Activated CD4-positive, alpha-beta T cell treated with anti-CD3 and anti-CD28 coated beads, Interleukin-2, Interleukin-4, amounts not matched to agents 100 ng/mL and 50 ng/mL, durations not matched to agents 16 hours and 8 hours (primary cell): ENCODE measurements at places on chromosomes 11 and 22.

- DNase-seq = no peak
Observed at GRCh38 chr22:41411021-41411851, 29.5 kb downstream of the TEF start.

GRCh38 chr11:100761841-100762240 lies 74.8 kb downstream of the ARHGAP42 start:
- DNase-seq = no peak

GRCh38 chr11:35787626-35788025 lies 125.1 kb downstream of the TRIM44 start:
- DNase-seq = no peak

DNA sequence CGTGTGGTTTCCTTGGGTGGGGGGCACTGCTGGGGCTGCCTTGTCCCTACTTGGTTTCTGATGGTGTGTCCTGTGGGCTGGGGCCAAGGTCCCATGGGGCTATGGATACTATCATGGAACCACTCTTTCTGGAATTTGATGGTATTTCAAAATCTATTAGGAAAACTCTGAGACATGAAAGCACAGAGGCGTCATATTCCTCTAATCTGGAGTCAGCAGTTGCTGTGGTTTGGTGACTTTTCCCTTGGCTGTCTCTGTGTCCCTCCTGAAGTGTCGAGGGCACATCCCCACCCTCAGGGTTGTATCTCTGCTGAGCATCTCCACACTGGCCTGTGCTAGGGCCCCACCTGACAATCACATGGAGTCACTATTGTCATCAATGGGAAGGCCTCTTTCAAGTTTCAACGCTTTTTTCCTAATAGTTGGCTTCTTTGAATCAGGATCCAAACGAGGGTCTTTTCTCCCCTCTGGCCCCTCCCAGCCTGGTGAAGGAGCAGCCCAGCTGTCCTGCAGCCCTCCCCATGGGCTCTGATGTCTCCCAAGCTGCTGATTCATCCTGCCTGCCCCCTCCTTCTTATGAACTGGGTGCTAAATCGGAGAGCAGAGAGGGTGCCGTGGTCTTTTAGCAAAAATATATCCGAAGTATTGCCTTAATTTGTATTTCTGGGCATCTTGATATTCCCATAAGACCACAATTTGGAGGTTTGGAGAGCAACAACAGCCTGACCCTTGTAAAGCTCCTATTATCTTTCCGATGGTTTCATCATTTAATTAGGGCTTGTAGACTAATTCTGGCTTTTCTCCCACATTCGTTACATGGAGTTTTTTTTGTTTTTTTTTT lies 38.5 kb downstream of the MED15 start:
- DNase-seq = no peak

- no peak for DNase-seq
Observed at GRCh38 chr11:92376680-92377079, 152.1 kb downstream of the FAT3 start.

DNA sequence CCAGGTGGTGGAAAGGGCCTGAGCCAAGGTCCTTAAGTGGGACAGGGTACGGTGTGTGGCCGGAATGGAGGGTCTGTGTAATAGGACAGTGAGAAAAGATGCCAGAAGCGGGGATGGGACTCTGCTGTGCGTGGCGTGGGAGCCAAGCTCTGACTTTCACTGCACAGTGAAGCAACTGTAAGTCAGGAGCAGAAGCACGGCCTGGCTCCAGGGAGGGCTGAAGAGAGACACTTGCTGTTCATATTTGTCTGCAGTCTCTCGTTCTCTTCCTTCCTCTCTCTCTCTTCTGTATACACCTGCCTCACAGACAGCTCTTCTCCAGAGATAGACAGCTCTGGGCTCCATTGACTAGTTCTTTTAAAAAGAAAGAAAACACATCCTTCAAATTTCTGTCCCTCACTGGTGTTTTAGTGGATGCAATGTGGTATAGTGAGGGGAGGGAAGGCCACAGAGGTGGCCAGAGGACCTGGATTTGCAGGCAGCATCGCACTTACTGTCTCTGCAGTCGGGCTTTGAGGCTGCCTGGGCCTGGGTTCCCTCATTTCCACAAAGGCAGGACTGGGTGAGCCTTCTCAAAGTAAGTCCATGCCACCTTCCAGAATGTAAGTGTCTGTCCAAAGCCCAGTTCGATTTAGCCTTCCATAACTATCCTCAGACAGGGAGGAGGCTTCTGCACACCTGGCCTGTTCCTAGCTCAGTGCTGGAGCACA lies 2.1 kb downstream of the IL17RA start:
- DNase-seq = no peak

- DNase-seq = no peak
Observed at GRCh38 chr11:47272706-47273105, 2.8 kb downstream of the MADD start.

GRCh38 chr11:123473941-123474677 lies 44.0 kb downstream of the GRAMD1B start:
- DNase-seq = no peak
